Neural crest cell (in vitro differentiated cells): ENCODE measurements at places on chromosomes 2 and 18. TPM values are rescaled to one million over a fixed set of nuclear protein-coding genes. Genes with fewer than 3 reads are reported as not detected.

CCDC148 gene
- total RNA-seq = 1.4 and 1.8 TPM in 2 replicates

DYNAP gene
- total RNA-seq = not detected in 2 replicates

GRCh38 chr2:191610756-191611155, 67.2 kb upstream of the NABP1 start:
- no peak for DNase-seq

GRCh38 chr2:10863837-10864236, 47.9 kb upstream of the KCNF1 start:
- no peak for DNase-seq
